ENCODE measurements at places on chromosomes 3 and 15.
A peak's percentile ranks its signal among the peaks of the same experiment; 100 is the strongest.

DNA sequence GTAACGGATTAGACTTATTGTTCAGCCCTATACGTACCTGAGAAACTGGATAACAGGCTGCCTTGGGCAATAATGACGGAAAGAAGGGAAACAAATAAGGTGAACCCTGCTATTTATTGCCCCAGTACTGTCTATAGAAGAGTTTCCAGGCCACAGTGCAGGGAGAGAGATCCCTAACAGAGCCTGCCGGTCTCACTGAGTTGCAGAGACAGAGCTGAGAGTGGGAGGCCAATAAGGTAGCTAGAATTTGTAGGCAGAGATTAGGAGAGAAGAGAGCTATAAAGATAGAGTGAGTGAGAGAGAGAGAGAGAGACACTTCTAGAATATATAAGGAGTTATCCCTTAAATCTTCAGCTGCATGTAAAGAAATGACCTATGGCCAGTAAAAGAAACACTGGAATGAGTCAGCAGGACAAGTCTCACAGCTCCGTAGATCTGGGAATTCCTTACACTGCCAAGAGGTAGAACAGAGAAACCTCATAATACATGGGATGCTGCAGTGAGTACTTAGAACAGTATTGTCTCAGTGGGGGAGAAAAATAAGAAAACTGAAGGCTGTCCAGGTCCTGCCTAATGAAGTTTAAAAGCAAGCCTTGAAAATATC, 51.8 kb downstream of the ST3GAL6 start:
- peak; percentile 60 for DNase-seq

- DNase-seq: no peak
Measured at GRCh38 chr3:16883723-16884083, 1.1 kb upstream of the PLCL2 start.

GRCh38 chr3:22935040-22935439, 268.1 kb upstream of the UBE2E2 start:
- no peak for DNase-seq

DNA sequence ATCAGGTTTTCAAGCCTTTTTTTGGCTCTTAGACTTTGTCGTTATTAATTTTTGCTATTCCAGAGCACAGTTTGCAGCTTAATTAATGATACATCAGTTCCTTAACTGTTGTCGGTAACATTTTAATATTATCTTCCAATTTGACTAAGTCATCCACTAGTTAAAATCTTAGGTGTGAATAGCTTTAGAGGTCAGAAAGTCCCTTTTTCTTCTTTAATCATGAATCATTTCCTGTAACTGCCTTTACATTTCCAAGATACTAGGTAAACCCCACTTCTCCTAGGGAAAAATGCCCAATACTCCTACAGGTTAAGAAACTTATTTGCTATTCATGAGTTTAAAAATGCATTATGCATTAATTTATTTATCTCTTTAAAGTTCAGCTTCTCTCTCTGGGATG, 260.9 kb upstream of the CFAP20DC start:
- no peak for DNase-seq

GRCh38 chr15:24729760-24730159, 54.2 kb downstream of the NPAP1 start:
- no peak for DNase-seq

- DNase-seq: no peak
Measured at GRCh38 chr15:65930134-65930533, 60.8 kb downstream of the RAB11A start.

DNA sequence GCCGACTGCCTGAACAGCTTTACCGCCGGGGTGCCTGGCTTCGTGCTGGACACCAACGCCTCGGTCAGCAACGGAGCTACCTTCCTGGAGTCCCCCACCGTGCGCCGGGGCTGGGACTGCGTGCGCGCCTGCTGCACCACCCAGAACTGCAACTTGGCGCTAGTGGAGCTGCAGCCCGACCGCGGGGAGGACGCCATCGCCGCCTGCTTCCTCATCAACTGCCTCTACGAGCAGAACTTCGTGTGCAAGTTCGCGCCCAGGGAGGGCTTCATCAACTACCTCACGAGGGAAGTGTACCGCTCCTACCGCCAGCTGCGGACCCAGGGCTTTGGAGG, 815 bp downstream of the SPINT1 start:
- no peak for DNase-seq

All from endothelial cell of umbilical vein (primary cell).